Activated CD4-positive, alpha-beta T cell treated with anti-CD3 and anti-CD28 coated beads, Interleukin-2, amount 10 ng/mL, durations not matched to agents 24 days and 14 days (primary cell): ENCODE measurements at places on chromosomes 5 and 9.

DNA sequence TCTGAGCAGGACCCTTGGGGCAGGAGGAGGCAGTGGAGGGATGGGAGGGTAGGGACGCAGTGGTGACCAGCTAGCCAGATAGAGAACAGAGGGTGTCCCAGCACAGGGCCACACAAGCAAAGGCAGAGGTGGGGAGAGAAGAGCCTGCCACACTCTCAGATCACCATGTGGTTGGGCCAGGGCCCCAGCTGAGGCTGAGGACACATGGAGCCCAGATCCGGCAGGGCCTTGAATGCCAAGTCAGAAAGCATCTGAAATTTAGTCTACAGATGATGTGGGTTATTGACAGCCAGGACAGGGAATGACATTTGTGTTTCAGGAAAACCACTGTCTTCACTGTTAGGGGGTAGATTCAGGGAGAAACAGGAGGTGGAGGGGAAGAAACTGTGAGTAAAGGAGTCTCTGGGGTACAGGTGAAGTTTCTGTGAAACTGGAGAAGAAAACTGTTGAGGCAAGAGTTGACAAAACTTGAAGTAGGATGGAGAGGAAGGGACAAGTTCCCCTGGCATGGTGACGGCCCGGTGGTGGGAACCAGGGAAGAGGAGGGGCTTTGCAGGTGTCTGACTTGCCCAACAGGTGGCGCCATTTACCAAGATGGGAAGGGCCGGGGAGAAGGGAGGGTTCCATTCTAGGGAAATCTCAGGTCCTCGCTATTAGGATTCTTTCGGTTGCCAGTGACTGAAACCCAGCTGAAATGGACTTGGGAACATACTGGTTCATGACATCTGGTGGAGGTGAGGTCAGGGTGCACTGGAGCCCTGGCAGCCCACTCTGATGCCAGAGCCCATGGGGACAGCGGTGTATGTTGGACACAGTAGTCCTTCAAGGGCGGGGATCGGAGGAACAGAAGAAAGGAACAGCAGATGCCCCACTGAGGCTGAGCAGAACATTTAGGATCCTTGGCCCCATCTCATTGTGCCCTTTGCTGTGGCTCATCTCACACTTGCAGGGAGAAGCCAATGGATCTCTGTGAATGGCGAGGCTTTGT lies 100.1 kb downstream of the KCNIP1 start:
- peak; percentile 82 for DNase-seq

GRCh38 chr5:88743231-88743834 lies 139.7 kb downstream of the MEF2C start:
- DNase-seq: no peak

DNA sequence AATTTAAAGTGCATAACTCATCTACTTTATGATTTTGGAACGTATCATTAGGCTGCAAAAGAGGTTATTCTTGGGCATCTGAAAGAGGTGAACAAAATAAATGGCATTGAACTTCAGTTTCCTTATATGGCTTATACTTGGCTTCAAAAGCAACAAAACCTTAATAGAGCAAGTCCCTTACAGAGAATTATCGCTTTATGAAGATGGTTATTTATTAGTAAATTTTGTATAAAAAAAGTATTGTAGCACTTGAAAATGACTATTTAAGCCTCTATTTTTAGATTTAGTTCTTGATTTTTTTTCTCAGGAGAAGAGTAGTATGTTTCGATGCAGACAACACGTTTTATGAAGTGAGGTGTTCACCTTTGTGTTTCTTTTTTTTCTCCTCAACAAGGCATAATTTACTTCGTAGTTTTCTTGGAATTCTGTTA lies 2.0 kb downstream of the ERBIN start:
- DNase-seq: no peak

DNA sequence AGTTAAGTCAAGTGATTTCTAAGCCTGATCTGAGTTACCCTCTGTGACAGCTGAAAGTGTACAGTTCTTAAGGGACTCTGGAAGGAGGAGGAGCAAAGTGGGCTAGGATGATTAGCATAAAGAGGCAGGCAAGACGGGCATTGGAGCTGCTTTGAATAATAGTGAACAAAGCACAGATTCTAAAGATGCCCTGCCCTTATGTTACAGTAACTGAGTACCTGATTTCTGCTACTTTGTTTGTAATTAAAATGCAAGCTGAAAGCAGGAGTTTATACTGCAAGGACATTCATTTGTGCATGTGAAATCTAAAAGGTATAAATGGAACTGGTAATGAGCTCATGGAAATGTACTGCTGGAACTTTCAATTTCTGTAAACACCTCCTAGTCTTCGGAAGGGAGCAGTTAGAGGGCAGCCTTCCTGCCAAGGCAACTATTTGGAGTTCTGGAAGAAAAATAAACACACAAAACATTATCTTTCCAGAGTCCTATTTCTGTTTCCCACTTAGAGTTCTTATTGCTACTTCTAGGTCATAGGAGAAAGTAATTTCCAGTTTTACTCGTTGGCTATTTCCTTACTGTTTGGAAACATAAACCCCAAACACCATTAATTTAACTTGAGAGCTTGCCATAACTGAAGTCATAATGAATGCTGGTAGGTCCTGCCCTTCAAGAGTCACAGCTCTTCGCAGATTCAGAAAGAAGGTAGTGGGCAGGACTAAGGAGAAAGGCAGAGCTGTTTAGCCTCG lies at the start of gene RANBP3L:
Gene RANBP3L (minus strand): TSS at position 45 of the 746 bp plus-strand sequence. CDS start 486 bp downstream, outside the sequence.
- no peak for DNase-seq

DNA sequence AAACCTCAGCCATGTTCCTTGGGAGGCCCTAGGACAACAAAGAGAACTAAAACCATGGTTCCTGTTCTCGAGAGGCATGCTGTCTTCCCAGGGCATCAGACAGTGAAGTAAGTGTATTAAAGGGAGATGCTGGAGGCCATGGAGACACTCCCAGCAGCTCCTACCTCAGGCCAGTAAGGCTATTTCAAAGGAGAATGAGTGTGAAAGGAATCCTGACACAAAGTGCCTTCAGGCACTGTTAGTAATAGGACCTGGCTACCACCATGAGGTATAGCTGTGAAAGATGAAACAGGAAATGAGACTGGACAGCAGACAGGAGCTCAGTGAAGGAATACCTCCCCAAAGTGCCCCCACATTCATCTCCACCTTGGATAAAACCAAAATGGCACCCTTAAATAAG lies 71.0 kb downstream of the FANCC start:
- no peak for DNase-seq

GRCh38 chr9:134328841-134329575 lies 2.8 kb downstream of the RXRA start:
- no peak for DNase-seq

DNA sequence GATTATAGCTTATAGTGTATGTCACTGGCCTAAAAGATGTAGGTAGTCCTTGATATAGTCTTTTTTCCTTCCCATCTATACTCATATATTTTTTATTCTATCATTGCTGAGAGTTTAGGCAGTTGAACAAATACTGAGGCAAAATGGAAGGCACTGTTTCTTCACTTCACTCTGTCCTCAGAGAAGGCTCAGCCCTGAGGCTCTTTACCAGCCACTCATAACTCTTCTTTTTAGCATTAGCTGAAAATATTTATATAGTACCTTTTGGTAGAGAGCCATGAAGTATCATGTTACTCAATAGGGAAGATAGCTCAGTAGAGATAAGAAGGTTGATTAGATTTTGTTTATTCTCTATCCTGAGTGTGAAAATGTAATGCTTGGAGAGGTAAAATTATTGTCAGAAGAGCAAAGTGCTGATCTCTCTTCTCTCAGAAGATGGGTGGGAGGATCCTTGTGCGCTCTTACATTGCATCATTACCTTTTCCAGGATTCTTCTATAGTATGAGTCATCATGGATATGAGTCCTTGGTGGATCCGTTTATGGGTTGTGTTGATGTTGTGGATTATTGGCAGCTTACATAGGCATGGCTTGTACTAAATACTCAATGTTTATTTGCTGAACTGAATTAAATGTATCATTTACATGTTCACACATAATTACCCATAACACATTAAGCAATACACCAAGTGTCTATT lies 88.1 kb downstream of the ANXA1 start:
- no peak for DNase-seq

DNA sequence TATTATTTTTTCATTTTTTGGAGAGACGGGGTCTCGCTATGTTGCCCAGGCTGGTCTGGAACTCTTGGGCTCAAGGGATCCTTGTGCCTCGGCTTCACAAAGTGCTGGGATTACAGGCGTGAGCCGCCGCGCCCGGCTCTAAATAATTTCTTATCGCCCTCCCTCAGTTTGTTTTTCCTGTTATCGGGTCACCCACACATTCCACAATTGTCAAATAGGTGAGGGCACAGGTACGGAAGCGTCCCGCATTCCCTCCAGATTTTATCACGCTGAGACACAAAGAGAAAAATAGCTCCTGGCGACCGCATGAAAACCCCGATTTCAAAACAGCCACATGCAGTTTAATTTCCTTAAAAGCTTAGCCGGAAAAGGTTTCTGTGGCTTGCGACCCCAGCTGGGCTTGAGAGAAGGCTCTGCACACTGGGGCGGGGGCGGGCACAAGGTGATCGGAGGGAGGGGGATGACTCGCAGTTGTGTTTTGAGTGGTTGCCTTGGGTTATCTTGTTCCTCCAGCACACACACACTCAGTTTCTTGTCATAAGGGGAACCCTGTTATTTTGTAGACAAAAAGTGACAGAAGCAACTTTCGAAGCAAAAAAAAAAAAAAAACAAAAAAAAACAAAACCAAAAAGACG lies 717 bp upstream of the IQGAP2 start:
- peak; percentile 93 for DNase-seq

DNA sequence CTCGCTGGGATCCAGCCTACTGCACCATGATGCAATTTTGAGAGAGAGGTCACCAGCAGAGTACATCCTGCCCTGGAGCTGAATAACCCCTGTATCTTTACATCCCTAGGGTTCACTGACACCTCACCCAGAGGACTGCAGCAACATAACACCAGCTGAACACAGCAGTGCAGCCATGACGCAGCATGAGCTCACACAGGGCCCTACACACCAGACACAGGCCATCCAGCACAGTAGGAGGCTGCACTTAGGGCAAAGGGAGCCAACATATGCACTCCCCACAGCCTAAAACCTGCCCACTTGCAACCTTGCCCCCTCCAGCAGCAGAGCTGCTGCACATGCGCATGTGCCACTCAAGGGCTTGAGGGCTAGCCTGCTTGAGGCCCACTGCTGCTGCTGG lies 157.3 kb upstream of the SMARCA2 start:
- no peak for DNase-seq

DNA sequence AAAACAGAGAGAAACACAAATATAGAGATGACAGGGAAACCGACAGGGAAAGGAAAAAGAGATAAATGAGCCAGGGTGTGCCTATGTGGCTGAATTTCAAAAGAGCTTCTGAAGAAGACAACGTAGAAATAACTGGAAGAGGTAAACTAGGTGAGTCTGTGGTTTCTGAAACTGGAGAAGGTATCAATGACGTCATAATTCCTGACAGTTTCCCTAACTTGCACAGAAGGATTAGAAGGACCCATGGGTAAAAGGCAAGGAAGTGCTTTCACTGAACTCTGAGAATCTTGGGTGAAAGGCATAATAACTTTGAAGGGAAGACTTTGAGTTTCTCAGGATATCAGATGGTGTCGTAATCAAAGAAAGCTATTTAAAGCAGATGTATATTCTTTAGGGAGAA lies 790.8 kb upstream of the NUDT12 start:
- no peak for DNase-seq

DNA sequence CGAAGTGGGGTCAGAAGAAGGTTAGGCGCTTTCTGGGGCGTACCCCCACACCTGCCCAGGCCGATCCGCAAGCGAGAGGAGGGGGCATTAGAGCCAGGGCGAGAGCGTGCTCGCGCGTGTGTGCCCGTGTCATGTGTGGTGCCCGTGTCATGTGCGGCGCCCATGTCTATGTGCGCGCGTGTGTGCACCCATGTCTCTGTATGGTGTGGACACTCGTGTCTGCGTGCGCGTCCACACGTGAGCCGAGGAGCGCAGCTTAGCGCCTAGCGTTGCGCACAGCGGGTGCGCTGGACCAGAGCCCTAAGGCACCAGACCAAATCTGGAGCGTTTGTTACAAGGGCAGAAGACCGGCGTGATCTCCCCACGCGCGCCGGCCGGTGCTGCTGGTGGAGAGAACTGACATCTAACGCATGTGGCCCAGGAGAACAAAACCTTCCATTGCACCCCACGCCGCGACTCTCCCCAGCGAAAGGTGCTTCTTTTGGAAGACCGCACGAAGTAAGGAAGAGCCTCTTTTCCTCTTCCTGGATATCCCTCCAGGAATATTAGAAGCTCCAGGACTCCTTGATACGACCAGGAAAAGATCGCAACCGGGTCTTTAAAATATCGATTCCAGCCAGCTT lies 644 bp downstream of the NIM1K start:
- DNase-seq: peak; percentile 81

DNA sequence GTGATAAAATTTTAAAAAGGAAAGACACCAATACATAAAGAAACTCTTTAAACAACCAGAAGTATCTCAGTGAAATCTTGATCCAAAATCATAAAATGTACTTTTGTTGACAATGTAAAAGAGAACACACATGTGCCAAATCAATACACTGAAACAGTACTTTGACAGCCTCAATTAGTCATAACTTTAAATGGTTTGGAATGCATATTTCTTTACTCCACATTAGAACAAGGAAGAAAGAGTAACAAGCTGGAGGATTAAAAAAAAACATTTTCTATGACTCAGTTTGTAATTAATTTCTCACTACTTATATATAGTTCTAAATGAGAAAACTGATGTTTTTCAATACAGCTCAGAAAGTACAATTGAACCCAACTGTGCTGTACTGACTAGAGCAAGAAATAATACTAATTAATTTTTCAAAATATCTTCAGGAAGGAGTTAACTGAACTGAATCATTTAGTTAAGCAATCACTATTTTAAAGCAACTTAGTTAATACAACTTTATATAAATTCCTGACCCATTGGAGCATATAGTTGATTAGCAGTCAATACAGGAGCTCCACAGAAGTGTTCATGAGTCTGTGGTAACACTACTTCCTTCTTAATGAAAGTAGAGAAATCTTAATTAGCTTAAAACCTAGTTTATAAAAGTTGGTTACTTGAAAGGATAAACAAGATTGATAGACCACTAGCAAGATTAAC lies 101.0 kb downstream of the NR3C1 start:
- DNase-seq: no peak

DNA sequence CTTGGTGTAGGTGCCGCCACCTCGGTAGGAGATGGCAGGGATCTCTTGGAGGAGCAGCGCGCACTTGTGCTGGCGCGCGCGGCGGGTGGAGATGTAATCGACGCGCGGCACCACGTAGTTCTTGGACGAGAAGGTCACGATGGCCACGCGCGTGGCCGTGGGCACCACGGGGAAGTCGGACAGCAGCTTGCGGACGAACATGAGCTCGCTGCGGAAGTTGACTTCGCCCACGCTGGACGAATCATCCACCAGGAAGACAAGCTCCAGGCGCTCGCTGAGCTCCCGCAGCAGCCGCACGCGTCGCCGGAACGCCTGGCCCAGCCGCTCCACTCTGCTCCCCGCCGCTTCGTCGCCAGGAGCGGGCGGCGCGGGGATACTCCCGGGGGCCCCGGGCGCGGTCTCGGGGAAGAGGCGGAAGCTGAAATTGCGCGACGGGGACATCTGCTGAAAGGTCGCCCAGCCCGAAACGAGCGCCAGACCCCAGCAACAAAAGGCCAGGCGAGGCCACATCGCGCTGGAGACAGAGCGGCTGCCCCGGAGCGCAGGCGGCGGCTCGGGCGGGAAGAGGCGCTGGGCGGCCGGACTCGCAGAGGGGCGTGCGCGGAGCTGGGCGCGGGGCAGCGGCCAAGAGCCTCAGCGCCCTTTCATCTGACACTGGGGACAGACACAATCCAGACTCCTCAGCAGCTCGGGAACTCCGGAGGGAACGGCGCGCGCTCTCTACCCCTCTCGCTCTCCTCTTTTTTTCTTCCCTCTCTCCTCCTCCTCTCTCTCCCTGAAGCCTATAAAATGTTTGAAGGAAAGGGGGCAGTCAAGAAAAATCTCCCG lies at the start of gene SVEP1:
Gene SVEP1 (minus strand): TSS at position 708 of the 828 bp plus-strand sequence. CDS start 198 bp downstream, at position 510.
- DNase-seq: no peak
